ENCODE measurements at places on chromosomes 4 and X. TPM values are rescaled to one million over a fixed set of nuclear protein-coding genes. Genes with fewer than 3 reads are reported as not detected.

- no peak for DNase-seq
These were observed 513 bp downstream of the NHSL2 start for GRCh38 chrX:71910986-71911730.

DNA sequence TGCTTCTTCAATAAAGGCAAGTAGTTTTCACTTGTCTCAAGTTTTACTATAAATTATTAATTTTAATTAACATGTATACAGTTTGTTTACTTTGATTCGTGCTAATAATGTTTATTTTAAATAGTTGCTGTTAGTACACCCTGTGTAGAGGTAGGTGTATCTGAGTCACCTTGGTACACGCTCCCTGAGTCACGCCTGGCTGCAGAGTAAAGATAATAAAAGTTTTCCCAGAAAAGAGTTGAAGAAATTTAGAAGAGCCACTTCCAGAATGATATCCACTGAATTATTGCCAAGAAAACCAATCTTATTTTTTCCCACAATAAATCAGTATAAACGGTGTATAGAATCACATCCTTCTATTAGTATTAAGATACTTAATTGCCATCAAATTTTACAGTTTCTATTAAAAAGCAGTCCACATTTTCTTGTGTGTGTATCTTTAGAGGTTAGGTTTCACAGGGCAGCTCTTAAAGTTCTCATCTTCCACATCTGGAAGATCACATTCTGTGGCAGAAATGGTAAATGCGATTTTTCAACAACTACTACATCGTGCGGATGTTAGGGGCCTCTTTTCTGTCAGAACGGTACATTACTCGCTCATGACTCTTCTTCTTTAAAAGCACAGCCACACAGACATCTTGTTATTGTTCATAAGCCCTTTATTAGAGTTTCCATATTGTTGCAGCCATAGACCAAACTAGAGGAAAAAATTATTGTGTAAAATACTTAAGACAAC is 55.4 kb downstream of the HADH start:
- DNase-seq: no peak

DNA sequence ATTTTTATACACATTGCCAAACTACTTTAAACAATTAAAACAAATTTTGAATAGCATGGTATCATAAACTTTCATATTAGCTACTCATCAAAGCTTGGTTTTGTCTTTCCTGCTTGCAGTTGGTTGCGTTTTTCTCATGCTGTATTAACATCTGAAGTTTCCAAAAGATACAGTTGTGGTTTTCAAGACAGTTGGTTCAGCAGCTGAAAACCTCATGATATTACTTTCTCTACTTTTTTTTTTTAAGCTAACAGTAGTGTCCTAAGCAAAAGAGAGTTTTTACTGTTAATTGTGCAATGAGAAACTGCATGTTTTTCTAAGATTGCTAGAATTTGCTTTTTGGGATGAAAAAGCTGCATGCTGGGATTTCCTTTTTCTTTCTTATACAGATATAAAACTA is 15.2 kb downstream of the RUFY3 start:
- DNase-seq: no peak

- no peak for DNase-seq
These were observed 20.4 kb downstream of the PIN4 start for GRCh38 chrX:72201836-72202536.

DNA sequence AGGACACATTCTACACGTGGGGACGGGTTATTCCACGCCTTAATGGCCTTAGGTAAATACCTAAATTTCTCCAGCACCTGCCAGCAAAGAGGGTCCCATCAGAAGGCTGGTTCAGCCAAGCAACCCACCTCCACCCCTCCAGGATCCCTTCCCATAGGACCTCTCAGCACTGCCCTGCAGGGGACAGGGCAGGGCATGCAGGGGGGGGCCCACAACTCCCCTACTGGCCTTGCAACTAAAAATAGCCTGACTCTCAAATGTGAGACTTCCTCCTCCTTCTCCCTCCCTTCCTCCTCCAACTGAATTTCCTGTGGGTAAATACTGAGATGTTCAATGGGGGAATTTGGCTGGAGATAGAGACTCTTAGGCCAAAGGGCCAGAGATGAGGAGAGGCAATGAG is 6.3 kb downstream of the LAS1L start:
- no peak for DNase-seq

DNA sequence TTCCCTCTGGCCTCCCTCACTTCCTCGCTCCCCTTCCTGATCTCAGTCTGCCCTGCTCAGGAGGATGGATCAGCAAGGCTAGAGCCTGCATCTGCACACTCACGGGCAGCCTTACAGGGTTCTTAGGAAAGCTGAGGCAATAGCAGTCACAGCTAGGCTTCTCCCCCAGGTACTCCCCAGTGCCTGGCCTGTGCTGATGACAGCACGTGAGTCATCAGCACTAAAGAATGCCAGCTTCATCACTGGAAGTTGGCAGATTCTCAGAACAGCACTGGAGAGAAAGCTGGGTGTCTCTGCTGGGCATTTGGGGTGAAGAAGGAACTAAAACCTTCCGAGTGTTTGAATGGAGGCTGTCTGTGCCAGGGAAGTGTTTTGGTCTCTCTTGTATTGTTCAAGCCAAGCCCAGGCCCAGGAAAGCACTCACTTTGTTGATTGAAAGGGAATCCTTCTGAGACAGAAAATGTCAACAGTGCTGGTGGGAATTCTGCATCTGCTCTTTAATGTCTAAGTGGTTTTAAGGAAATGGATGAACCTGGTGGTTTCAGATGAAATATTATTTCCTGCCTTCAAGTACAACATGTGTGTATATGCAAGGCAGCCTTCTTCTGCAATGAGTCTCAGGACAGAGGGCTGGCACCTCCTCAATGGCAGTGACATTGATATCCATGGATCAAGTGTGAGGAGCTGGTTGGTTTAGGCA is 73.0 kb upstream of the SCOC start:
- peak; percentile 16 for DNase-seq

- DNase-seq: no peak
These were observed 46.4 kb upstream of the VEGFD start for GRCh38 chrX:15430584-15430983.

DNA sequence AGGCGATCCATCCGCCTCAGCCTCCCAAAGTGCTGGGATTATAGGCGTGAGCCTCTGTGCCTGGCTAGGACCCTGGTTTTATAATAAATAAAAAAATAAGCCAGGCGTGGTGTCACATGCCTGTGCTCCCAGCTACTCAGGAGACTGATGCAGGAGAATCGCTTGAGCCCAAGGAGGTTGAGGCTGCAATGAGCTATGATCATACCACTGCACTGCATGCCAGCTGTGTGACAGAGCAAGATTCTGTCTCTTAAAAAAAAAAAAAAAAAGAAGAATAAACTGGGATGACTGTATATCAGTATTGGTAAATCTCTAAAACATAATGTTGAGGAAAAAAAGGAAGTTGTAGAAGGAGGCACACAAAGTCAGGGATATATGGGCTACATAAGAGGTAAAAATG is 45.7 kb upstream of the SLC34A2 start:
- DNase-seq: no peak

ENOX2 gene
- 5.1 TPM for total RNA-seq

NAA10 gene
- 17.6 TPM for total RNA-seq

Measured in occipital lobe (tissue), 3 donors.